Naive B cell (primary cell): ENCODE measurements at places on chromosomes 16 and 17.

DNA sequence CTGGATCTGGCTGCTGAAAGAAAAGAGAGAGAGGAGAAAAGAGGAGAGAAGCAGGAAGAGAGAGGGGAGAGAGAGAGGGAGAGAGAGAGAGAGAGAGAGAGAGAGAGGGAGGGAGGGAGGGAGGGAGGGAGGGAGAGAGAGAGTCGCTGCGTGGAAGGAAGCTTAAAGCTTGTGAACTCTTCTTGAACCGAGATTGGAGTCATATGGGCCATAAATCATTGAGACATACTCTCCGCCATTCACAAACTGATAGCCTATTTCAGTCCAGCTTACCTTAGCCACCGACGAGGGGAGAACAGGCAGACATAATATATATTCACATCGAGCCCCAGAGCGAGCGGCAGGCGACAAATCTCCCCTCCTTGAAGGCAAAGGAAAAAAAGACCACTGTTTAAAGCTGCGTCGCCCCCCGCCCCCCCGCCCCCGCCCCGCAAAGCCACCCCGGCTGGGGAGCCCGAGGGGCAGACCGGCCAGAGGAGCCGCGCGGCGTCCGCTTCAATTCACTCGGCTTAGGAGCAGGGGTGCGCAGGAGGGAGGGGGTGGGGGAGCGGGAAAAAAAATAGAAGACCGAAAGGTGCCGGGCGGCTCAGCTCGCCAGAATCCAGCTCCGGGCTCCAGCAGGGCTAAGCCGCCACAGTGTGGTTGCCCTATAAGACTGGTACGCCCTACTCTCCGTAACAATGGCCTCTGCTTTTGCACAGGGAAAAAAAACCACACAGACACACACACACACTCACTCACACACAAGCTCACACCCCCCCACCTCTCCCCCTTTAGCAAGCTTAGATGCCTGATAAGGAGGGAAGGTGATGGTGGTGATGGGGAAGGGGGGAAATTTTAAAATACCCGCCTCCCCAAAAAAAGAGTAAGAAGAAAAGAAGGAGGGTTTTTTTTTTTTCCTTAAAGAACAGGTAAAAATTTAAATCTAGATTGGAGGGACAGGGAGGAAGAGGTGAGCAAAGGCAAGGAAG lies 10.6 kb upstream of the HOXB2 start:
- DNase-seq = no peak
- no peak overlapping the region for H3K27ac ChIP-seq
- H3K27me3 ChIP-seq = peaks cover 49% of the 10 kb centered on the region
- no peaks in the 10 kb centered on the region for H3K36me3 ChIP-seq
- peak overlapping the region; percentile 85 for H3K4me3 ChIP-seq

DNA sequence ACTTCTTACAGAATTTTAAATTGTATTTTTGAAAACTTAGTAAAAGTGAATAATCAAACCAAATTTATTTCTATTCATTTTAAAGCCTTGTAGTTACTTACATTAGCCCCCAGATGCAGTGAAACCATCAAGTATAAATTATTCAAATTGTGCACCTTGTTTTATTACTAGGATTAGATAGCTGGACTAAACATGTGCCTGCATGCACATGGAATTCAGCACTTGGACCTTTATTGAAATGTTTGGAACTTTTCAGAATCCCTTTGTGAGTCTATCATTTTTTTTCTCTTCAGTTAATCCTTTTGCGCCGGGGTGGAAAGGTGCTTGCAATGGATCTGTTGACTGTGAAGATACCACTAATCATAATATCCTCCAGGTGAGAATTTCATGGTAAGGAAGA lies 4.7 kb downstream of the ZPBP2 start:
- peak overlapping the region; percentile 63 for H3K4me3 ChIP-seq
- H3K36me3 ChIP-seq = no peaks in the 10 kb centered on the region
- peaks cover 26% of the 10 kb centered on the region for H3K4me1 ChIP-seq

DNA sequence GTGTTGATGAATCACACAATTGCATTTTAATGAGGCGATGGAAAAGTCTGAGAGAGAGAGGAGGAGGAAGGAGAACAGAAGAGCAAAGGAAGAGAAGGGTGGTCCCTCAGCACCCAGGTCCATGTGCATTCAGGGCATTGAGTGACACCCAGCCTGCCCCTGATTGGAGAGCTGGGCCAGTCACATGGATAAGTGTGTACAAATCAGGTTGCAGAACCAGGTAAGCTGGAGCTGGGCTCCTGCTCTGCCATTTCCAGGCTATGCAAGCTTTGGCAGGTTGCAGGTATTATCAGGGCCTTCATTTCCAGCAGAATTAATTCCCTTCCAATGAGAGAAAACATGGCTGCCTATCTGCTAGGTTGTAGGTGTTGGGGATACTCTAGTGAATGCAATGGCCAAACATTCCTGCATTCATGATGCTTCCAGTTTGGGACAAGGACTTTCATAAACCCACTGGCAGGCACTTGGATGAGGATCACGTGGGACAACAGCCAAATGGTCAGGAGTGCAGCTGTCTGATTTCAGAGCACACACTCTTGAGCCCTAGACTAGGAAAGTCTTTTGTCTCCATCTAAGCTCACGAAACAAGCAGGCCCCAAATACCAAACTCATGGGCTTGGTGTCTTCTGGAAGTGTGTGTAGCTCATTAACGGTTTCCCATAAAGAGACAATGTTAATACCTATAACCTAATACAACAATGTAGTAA lies 577.9 kb upstream of the CDH5 start:
- H3K36me3 ChIP-seq = no peaks in the 10 kb centered on the region
- H3K4me3 ChIP-seq = no peak overlapping the region
- peaks cover 2% of the 10 kb centered on the region for H3K4me1 ChIP-seq
- no peak overlapping the region for H3K27ac ChIP-seq

- H3K27ac ChIP-seq = no peak overlapping the region
- H3K27me3 ChIP-seq = no peaks in the 10 kb centered on the region
- no peak for DNase-seq
- H3K36me3 ChIP-seq = no peaks in the 10 kb centered on the region
Measured at GRCh38 chr16:82979406-82980111, 352.8 kb downstream of the CDH13 start.

- H3K27me3 ChIP-seq = no peaks in the 10 kb centered on the region
- DNase-seq = no peak
- H3K4me3 ChIP-seq = no peak overlapping the region
Measured at GRCh38 chr17:81440511-81441244, 45.4 kb downstream of the BAHCC1 start.

- H3K27me3 ChIP-seq = no peaks in the 10 kb centered on the region
- peak overlapping the region; percentile 47 for H3K27ac ChIP-seq
- H3K4me3 ChIP-seq = no peak overlapping the region
- no peak for DNase-seq
- H3K36me3 ChIP-seq = peaks cover 8% of the 10 kb centered on the region
Measured at GRCh38 chr16:48541108-48541786, 68.7 kb downstream of the N4BP1 start.

GRCh38 chr16:48103591-48103990 lies 52.2 kb downstream of the ABCC12 start:
- H3K4me1 ChIP-seq = no peaks in the 10 kb centered on the region
- H3K27ac ChIP-seq = no peak overlapping the region
- H3K27me3 ChIP-seq = peaks cover 18% of the 10 kb centered on the region
- DNase-seq = no peak

- H3K27me3 ChIP-seq = no peaks in the 10 kb centered on the region
- H3K36me3 ChIP-seq = no peaks in the 10 kb centered on the region
- H3K4me1 ChIP-seq = no peaks in the 10 kb centered on the region
- no peak for DNase-seq
Measured at GRCh38 chr17:8602679-8603078, 27.8 kb downstream of the MYH10 start.

GRCh38 chr16:30355954-30356308 lies 823 bp upstream of the CD2BP2 start:
- peak overlapping the region; percentile 95 for H3K4me3 ChIP-seq
- no peaks in the 10 kb centered on the region for H3K27me3 ChIP-seq
- H3K27ac ChIP-seq = peak overlapping the region; percentile 98
- H3K36me3 ChIP-seq = no peaks in the 10 kb centered on the region

- no peak overlapping the region for H3K27ac ChIP-seq
- H3K27me3 ChIP-seq = peaks cover 21% of the 10 kb centered on the region
- peaks cover 18% of the 10 kb centered on the region for H3K4me1 ChIP-seq
- H3K4me3 ChIP-seq = peak overlapping the region; percentile 79
Measured at GRCh38 chr16:89201439-89202377, 1.4 kb upstream of the SLC22A31 start.

DNA sequence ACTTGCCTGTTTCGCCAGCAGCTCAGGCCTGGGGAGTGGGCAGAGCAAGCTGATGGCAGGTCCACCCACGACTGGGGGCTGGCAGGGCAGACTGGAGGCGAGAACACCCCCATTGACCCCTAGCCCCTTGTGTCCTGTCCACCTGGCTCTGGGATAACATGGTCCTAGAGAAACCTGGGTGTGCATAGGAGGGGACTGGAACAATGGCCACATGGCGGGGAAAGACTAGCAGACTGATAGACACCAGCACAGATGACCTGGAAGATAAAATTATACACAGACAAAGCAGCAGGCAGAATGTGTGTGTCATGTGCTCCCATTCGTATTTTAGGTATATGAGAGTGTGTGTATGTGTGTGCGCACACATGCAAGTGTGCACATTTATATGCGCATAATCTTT lies 23.5 kb downstream of the NUBP1 start:
- peak overlapping the region; percentile 93 for H3K27ac ChIP-seq
- H3K27me3 ChIP-seq = no peaks in the 10 kb centered on the region
- DNase-seq = no peak
- peaks cover 18% of the 10 kb centered on the region for H3K36me3 ChIP-seq
- peaks cover 37% of the 10 kb centered on the region for H3K4me1 ChIP-seq

GRCh38 chr17:8012996-8013640 lies 10.7 kb downstream of the GUCY2D start:
- H3K27ac ChIP-seq = no peak overlapping the region
- H3K27me3 ChIP-seq = peaks cover 46% of the 10 kb centered on the region
- H3K36me3 ChIP-seq = no peaks in the 10 kb centered on the region
- H3K4me1 ChIP-seq = peaks cover 25% of the 10 kb centered on the region
- peak; percentile 14 for DNase-seq

- peaks cover 9% of the 10 kb centered on the region for H3K27me3 ChIP-seq
- no peak for DNase-seq
- H3K36me3 ChIP-seq = no peaks in the 10 kb centered on the region
Measured at GRCh38 chr16:82280867-82281266, 110.8 kb upstream of the MPHOSPH6 start.

GRCh38 chr17:11326492-11326891 lies 85.5 kb downstream of the SHISA6 start:
- no peak for DNase-seq
- no peak overlapping the region for H3K27ac ChIP-seq
- H3K27me3 ChIP-seq = no peaks in the 10 kb centered on the region

DNA sequence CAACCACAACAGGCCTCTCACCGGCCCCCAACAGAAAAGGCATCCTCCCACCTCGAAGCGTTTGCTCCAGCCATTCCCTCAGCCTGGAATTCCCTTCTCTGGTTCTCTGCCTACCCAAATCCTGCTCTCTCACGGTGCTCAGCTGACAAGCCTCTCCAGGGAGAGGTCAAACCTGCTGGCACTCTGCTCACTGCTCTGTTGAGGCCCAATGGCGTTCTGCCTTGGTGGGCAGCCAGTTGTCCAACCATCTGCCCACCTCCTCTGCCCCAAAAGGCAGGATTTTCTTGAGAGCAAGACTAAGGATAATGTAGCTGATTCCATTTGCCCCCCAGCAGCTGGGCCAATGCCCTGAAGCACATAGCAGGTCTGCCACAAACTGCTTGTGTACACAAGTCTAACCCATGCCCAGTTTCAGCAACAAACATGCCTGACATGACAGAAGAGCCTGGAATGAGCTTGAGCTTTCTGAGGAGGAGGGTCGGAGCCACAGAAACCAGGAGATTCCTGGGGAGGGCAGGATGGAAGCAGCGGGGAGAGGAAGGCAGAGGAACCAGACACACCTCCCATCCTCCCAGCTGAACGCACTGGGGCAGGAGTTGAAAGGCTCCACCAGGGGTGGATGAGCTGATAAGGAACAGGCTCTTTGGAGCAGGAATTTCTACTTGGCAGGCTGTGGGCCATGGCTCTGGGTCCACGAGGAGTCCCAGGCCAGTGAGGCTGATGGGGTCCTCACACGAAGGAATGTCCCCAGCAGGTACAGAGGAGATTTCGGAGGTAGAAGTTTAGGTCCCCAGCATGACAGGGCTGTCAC lies 23.9 kb downstream of the ARHGAP27 start:
- H3K27me3 ChIP-seq = no peaks in the 10 kb centered on the region
- peak overlapping the region; percentile 99 for H3K4me3 ChIP-seq
- no peaks in the 10 kb centered on the region for H3K36me3 ChIP-seq
- H3K4me1 ChIP-seq = peaks cover 80% of the 10 kb centered on the region

- H3K4me3 ChIP-seq = no peak overlapping the region
- H3K36me3 ChIP-seq = peaks cover 11% of the 10 kb centered on the region
- no peaks in the 10 kb centered on the region for H3K27me3 ChIP-seq
Measured at GRCh38 chr17:31869797-31870568, 10.9 kb upstream of the COPRS start.

DNA sequence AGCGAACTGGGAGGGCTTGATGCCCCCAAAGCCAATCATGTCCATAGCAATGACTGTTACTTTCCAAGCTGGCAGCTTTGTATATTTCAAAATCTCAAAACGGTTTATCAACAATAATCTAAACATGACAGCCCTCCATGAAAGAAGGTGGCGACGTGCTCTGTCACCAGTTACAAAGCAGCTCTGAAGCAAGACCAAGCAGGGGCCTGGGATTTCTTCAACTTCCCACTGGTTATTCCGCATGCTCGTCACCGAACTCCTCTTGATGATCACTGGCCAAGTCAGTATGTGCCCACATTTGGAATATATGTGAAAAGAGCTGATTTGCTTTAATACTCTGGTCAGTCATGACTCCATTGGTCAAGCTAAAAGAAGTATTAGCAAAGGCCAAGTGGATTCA lies 175.6 kb downstream of the VPS53 start:
- DNase-seq = no peak
- H3K36me3 ChIP-seq = peaks cover 29% of the 10 kb centered on the region
- no peaks in the 10 kb centered on the region for H3K4me1 ChIP-seq
- H3K27ac ChIP-seq = no peak overlapping the region
- no peaks in the 10 kb centered on the region for H3K27me3 ChIP-seq

DNA sequence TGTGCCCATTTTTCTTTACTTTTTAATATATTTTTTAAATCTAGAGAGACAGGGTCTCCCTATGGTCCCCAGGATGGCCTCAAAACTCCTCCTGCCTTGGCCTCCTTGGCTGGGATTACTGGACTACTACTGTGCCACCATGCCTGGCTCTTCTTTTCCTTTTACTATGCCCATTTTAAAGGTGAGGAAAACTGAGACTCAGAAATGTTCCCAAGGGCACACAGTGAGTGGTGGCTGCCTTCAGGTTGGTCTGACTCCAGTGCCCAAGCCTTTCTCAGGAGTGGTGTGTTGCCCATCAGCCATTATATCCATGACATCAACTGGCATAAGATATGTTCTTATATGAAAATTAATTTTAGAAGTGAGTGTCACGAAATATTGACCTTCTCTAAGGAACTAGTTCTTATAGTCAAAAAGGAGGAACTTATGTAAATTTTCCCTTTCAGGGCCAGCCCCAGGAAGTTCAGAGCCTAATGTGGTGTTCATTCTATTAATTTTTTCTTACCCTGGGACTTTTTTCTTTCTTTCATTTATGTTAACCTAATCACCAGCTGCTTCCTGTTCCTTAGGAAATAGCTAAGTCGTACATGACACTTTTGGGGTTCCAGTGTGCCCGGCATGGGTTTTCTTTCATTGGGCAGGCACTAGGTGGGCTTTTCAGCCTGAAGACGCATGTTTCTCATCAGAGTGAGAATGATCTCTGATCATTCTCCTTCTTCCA lies 17.9 kb upstream of the SPN start:
- no peaks in the 10 kb centered on the region for H3K36me3 ChIP-seq
- peak; percentile 70 for DNase-seq
- peak overlapping the region; percentile 91 for H3K27ac ChIP-seq
- H3K4me1 ChIP-seq = peaks cover 52% of the 10 kb centered on the region
- H3K4me3 ChIP-seq = peak overlapping the region; percentile 79

GRCh38 chr16:70653406-70653805 lies 7.0 kb downstream of the IL34 start:
- H3K27ac ChIP-seq = no peak overlapping the region
- no peak for DNase-seq
- H3K4me3 ChIP-seq = no peak overlapping the region
- H3K27me3 ChIP-seq = peaks cover 8% of the 10 kb centered on the region
- H3K4me1 ChIP-seq = peaks cover 9% of the 10 kb centered on the region
- no peaks in the 10 kb centered on the region for H3K36me3 ChIP-seq
